ENCODE measurements at places on chromosomes 3 and 15.

DNA sequence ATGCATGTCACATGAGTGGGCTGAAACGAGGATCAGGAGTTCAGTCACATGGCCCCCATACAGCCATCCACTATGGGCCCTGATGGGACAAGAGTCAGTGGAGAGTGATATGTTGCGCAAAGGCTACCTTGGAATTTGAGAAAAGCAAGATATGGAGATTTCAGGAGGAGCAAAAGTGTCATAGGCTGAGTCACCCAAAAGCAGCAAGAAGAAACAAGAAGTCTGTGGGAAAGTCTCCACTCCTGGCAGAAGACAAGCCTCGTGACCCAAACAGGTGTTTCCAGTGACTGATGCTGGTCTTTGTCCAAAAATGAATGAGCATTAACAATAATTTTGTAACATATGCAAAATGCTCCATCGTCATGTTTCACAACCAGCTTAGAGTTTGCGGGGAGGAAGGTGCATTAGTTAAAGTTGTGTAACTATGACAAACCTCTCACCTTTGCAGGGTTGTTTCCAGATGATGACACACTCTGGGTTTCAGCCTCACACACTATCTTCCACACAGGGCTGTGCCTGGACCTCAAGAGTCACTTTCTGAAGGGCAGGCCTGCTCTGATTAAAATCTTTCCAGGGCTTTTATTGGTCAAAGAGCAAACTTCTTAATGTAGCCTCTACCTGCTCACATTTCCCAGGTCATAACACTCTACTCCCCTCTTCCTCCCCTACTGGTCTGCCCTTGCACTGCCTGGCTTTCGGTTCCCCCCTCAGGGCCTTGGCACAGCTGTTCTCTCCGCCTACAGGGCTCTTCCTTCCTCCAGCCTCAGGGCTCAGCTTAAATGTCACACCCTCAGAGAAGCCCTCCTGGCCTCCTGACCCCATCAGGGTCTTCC lies 3.9 kb upstream of the DNASE1L3 start:
- peak; percentile 100 for DNase-seq

- peak; percentile 84 for DNase-seq
These were observed 3.5 kb downstream of the BCL2A1 start for GRCh38 chr15:79967298-79968182.

DNA sequence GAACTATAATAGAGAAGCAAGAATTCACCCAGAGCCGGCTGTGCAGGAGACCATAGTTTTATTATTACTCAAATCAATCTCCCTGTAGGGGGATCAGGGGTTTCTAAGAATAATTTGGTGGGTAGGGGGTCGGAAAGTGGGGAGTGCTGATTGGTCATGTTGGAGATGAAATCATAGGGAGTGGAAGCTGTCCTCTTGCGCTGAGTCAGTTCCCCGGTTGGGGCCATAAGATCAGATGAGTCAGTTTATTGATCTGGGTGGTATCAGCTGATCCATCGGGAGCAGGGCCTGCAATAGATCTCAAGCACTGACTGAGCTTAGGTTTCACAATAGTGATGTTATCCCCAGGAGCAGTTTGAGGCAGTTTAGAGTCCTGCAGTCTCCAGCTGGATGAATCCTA lies 97.0 kb upstream of the SNRPN start:
- no peak for DNase-seq

GRCh38 chr15:85831415-85832113 lies 36.8 kb upstream of the KLHL25 start:
- DNase-seq, result peak; percentile 28

DNA sequence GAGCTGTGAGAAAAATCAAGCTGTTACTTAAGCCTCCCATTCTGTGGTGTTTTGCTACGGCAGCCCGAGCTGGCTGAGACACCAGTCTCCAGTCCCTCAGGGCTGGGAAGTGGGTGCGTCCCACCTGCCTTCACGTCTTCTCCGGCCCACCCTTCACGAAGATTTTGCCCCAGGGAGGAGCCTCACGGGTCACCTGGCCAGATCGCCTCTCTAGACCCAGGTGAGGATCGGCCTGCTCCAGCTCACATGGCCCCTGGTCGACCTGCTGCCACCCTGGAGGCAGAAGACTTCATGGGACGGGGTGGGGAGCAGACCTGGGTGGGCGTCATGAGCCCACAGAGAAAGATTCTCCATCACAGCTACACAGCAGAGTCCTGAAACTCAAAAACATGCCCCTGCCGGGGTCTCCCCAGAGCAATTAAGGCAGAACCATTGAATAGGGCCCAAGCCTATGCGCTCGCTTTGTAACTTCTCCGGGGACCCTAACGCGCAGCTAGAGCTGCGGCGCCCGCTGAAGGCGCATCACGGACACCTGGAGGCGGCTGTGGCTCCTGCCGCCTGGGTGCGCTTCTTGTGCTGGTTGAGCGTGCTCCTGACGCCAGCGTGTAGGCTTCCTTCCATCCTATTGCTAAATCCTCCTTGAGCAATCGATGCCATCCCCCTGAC lies 92.6 kb upstream of the ALDH1A3 start:
- no peak for DNase-seq

GRCh38 chr15:57685306-57686095 lies 21.0 kb upstream of the POLR2M start:
- no peak for DNase-seq

DNA sequence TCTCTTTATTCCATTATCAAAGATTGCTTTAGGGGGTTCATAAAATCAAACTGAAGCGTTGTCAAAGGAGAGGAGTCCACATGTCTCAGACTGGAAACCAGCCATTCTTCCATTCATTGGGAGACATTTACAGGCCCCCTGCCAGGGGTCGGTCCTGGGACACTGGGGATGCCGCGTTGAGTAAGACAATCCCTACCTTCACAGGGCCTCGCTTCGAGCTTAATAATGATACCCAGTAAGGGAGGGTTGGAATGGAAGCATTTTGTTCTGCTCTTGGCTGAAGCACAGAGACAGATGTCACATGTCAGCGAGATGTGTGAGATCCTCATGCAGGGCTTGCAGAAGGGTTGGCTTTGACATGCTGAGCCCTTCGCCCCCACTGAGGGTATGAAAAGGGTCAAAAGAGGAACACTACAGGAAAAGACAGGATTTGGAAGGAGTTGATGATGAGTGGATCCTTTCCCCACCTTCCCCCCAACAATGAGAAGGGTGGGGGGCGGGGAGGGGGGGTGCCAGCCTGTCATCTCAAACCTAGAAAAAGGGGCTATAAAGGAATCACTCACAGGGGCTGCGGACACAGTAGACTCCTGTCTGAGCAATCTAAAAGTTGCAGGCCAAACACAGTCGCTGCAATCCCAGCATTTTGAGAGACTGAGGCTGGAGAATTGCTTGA lies 25.6 kb upstream of the ARL8B start:
- DNase-seq, result no peak

GRCh38 chr3:31373681-31374080 lies 159.0 kb upstream of the STT3B start:
- no peak for DNase-seq

DNA sequence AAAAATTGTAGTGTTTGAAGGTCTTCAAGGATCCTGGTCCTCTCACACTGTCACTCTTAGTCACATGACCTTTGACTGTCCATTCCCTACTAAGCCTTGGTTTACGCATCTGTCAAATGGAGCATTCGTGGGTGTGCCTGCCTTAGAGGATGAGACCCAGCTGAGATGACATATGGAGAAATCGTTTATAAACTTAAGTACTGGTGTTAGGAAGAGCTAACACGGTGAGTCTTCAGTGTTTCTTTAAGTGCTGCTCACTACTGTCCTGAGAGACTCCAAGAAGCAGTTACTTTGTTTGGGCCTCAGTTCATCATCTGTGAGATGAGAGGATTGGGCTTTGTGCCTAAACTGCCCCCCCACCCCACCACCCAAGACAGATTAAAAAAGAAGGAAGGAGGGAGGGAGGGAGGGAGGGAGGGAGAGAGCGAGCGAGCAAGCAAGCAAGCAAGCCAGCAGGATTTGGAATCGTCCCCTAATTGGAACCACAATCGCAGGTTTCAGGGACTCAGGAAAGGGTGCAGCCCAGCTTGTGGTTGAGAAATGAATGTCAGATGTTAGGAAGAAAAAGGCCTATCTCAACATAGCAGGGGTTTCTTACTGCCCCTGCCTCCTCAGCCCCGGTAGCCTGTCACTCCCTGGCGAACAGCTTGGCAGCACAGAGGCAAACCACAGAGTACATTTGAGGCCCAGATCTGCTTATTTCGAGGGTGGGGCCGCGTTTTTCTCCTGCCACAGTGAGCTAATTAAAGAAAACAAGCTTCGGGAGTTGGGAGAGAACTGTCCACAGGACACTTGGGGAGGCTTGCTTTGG lies 32.7 kb downstream of the SMAD3 start:
- no peak for DNase-seq

- DNase-seq, result no peak
These were observed 137.4 kb downstream of the SV2B start for GRCh38 chr15:91237445-91237844.

- DNase-seq, result no peak
These were observed 50.3 kb downstream of the MTHFS start for GRCh38 chr15:79846539-79846938.

DNA sequence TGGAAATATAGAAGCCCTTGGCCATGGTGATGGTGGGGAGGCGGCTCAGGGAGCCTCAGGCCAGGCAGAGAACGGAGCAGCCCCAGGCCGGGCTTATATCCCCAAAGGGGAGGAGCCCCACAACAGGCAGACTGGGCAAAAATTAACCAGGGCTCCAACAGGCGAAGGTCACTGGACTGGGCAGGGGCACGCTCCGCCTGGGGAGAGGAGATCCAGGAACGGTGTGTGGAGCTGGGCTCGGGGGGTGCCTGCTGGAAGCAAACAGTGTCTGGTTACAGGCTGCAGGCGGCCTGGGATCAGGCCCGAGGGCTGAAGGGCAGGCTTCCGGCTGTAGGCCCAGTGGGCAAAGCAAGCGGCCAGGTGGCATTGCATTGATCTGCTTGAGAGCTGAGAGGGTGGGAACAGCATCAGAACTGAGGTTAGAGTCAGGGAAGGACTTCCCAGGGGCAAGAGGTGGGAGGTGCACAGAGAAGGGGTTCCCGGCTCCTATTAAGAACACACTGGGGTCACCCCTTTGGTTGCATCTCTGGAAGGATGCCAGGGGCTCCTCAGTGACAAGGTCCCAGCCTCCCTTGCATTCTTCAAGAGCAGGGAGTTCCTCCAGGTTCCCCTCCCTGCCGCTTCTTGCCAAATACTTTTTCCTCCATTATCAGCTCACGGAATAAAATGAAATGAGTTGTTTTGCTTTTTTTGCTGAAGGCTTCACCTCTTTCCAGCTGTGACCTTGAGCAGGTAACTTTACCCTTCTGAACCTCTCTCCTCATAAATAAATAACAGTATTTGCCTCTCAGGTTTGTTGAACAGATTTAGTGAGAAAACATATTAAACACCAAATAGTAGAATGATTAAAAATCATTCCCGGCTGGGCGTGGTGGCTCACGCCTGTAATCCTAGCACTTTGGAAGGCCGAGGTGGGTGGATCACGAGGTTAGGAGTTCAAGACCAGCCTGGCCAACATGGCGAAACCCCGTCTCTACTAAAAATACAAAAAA lies 7.8 kb downstream of the ANPEP start:
- no peak for DNase-seq

DNA sequence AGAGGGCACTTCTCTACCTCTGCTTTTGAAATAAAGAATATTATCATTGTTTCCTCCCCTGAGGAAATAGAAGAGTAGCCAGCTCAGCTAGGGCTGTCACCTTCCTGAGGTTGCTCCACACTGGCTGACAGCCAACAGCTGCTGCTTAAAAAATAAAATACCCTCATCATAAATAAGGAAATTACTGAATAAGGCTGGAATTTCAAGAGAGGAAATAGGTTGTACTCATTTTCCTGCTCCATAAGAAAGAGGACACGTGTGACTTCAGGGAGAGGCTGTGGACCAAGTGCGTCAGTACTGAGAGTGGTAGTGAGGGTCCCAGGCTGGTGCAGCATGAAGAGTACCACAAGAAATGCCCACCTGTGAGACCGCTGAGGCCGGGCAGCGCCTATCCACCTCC lies 8.1 kb upstream of the C2CD4B start:
- DNase-seq, result peak; percentile 74

DNA sequence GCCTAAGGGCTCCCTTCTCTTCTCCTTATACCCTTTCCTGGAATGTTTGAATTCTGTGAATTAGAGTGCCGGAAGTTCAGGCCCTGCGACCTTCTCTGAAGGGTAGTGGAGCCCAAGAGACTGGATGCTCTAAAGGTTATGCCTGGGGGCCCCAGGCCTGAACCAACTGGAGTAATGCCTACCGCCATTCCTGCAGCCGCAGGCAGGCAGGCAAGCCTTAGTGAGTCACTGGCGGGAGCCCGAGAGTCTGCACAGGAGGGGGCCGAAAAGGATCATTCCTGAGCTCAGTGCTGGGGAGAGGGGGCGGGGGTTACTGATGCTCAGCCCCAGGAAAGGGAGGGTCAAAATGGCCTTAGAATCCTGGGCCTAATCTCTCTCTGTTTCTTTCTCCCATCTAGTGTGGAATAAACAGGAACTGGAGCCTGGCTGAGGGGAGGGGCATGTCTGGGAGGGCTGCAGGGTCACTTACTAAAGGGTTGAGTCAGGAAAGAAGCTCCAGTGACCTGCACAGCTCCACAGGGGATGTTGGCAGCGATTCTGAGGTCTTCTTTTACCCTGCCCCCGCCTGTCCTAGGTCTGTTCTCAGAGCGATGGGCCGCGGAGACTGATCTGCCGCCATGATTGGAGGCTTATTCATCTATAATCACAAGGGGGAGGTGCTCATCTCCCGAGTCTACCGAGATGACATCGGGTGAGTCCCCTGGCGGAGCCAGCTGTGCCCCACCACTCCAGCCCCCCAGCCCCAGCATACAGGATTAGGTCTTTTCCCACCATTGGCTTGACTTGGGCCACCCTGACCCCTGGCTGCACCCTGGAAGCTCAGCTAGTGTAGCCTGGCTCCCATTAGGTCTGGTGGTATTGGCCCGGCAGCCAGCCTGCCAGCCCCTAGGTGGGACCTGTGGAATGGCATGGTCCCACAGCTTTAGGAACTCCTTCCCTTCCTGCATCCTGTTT lies 2.0 kb downstream of the AP2M1 start:
- DNase-seq, result peak; percentile 76

DNA sequence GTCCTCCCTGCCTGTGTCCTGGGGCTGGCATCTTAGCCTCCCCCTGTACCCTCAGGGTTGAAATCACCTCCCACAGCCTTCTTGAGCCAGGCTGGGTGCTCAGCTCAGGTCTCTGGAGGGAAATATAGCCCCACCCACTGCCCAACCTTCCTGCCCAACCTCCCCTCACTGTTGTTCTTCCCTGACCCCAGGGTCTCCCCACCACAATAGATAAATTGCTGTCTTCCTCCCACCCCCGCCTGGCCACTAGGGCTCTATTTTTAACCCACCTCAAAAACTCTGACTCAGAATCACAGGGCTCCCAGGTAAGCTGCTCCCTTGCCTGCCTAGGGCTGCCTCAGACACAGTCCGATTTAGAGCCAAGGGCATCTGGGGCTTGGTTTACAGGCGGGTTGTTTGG lies 15.0 kb downstream of the HCN4 start:
- DNase-seq, result no peak

DNA sequence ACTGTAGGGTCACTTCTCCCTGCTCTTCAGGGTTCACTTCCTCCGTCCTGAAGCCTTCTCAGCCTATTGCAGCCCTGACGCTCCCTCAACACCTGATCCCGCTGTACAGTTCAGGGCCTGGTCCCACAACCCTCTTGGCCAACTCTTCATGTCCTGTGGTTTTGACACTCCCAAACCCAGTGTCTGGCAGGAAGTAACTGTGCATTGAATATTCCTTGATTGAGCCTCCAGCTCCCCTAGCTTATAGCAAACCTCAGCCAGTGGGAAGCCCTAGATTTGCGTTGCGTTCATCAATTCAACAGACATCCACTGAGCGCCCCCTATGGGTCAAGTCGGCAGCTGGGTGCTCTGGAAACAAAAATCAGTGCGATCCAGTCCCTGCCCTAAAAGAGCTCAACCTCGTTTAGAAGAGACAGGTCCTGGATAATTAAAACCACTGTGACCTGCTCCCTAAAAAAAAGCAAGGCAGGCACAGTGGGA lies 13.5 kb downstream of the UBAP1L start:
- peak; percentile 46 for DNase-seq

GRCh38 chr3:105938101-105938500 lies 69.3 kb upstream of the CBLB start:
- DNase-seq, result no peak
